ENCODE measurements at places on chromosomes 13 and 19. TPM values are rescaled to one million over a fixed set of nuclear protein-coding genes. Genes with fewer than 3 reads are reported as not detected.

DNA sequence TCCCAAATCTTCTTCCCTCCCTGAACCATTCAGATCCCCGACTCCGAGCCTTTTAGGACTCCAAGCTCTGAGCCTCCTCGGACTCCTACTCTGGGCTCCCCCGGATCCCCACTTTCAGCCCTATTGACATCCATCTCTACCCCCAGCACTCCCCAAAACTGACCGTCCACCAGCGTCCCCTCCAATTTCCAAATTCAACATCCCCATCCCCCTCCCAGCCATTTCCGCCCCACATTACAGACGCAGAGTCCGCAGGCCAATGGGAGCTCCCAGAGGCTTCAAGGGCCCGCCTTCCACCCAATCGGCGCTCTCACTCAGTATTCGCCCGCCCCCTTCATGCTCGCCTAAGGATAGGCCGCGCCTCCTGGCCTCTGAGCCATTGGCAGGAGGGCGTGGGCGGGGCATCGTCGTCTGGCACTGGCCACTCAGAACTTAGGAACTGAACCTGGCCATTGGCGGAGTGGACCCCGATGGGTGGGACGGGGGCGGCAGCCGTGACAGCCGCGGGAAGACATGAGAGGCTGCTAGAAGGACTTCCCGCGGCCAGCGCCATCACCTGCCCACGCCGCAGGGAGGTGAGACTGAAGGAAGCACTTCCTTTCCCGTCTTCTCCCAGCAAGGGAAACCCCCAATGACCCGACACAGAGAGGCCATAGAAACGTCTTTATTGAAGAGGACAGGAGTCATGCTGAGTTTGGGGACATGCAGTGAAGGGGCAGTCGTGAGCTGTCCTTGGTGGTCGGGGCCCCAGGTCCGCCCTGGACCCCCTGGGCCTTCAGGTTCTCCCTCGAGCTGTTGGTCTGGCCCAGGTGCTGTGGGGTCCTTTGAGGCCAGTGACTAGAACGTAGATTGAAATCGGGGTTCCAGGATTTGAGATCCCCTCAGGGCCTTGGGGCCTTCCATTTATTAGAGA, at the start of gene ALKBH6:
Gene ALKBH6 (minus strand): TSS at position 202 of the 913 bp plus-strand sequence. CDS start 816 bp downstream, outside the sequence.
- peak; percentile 99 for DNase-seq

GRCh38 chr13:27774169-27774568, 18.1 kb upstream of the GSX1 start:
- DNase-seq = no peak

Gene CEACAM16
- not detected for total RNA-seq

GRCh38 chr13:62512194-62513141, 1096.8 kb upstream of the PCDH20 start:
- DNase-seq = no peak

DNA sequence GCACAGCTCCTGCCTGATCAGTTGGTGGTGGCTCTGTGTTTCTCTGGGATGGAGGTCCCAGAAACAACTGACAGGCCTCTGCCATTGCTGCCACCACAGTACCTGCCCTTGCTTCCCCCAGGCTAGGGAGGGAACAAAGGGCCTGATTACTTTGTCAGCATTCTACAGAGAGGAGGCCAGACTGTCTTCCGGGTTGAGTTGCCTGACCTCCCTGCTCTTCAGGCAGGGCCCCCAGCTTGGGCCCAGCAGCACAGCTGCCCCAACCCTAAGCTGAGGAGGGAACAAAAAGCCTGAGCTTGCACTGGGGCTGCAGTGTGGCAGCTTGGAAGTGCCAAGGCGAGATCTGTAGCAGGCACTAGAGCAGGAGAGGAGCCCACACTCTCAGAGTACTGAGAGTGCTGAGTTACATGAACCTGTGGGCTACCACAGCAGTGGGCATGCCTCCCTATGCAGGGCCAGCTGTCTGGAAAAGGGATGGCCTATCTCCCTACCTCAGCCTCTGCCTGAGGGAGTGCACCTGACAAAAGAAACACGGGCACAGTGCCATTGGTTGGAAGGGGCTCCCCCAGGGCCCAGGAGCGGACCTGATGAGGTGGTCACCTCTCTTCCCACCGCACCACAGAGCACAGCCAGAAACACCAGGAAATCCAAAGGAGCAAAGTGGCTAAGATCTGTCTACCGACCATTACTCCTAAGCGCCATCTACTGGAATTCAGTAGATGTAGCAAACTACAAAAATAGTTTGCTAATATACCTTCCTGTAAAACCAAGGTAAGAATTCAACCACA, 24.4 kb downstream of the SLC25A15 start:
- DNase-seq = no peak

Gene KLHL1
- total RNA-seq = not detected

- DNase-seq = no peak
Observed at GRCh38 chr19:1665565-1666047, 13.2 kb upstream of the TCF3 start.

Measured in activated T-helper 2 cell treated with anti-CD3 and anti-CD28 coated beads, Interferon-gamma antibody, Interleukin-2, Interleukin-4, amounts not matched to agents 10 μg/mL and 5 μg/mL and 100 μg/mL, durations not matched to agents 14 hours and 24 hours and 36 hours (primary cell).